ENCODE measurements at places on chromosomes 7 and 10.

- peak; percentile 77 for DNase-seq
Measured at GRCh38 chr7:120725376-120726039, 132.4 kb downstream of the TSPAN12 start.

- DNase-seq: peak; percentile 36
Measured at GRCh38 chr7:82335927-82336326, 107.7 kb downstream of the CACNA2D1 start.

- DNase-seq: no peak
Measured at GRCh38 chr7:94406696-94407095, 12.0 kb downstream of the COL1A2 start.

DNA sequence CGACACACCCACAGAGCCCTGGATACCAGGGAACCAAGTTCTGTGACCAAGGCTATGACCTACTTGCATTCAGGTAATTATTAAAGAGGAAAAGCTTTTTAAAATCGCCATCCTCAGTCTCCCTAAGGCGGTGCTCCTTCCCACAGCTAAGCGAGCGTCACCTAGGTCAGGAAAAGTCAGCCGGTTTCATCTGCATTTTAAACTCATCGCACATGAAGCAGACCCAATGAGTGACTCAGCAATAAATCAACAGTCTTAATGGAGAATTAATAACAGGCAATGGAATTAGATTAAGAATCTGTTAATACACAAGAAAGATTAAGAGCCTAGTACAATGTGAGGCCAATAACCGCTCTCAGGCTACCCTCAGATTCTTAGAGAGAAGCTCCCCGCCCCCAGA is 59.2 kb downstream of the HSPA12A start:
- no peak for DNase-seq

- no peak for DNase-seq
Measured at GRCh38 chr7:49520951-49521350, 252.5 kb upstream of the VWC2 start.

DNA sequence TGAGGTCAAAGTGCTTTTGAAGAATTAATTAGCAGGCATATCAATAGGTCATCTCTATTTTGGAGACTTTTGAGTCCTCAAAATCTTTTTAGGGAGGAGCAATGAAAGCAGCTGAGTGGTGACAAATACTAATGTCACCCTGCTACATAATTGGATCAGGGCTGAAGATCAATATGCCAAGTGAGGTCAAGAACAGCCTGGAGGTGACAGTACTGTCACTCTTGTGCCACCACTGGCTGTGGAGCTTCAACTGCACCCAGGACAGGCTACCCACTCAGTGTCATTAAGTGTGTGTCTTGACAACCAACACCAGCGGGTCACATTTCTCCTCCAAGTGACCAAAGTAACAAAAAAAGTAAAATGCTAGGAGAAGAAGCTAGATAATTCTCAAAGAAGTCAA is 167.8 kb downstream of the DOCK4 start:
- no peak for DNase-seq

GRCh38 chr10:95170790-95171189 is 23.2 kb upstream of the ACSM6 start:
- no peak for DNase-seq

GRCh38 chr7:112556633-112557032 is 75.8 kb downstream of the LSMEM1 start:
- no peak for DNase-seq

DNA sequence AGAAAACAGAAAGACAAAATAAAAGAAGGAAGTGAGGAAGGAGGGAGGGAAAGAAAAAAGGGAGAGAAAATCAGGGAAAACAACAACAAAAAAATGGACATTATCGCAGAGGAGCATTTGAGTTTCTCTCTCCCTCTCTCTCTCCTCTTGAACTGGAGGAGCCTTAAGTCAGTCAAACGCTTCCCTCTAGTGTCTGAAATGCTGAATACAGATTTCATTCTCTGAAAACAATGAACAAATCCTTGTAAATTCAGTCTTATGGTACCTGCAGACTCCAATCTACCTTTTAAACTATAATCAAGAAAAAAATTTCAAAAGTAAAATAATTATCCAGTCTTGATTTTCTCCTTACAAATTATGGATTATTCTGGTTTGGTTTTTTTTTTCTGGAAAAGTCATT is 89.2 kb upstream of the PFKP start:
- no peak for DNase-seq

DNA sequence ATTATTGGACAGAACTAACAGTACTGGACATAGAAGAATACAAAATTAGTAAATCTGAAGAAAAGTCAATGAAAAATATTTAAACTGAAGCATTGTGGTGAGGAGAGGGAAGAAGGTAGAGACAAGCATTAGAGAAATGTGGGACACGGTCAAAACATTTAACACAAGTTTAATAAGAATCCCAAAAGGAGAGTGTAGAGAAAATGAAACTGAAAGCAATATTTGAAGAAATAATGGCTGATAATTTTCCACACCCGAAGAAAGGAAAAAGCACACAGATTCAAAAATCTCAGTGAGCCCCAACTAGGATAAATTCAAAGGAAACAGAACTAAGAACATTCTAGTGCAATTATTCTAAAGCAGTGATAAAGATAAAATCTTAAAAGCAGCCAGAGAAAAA is 126.4 kb upstream of the LRRTM3 start:
- DNase-seq: no peak

DNA sequence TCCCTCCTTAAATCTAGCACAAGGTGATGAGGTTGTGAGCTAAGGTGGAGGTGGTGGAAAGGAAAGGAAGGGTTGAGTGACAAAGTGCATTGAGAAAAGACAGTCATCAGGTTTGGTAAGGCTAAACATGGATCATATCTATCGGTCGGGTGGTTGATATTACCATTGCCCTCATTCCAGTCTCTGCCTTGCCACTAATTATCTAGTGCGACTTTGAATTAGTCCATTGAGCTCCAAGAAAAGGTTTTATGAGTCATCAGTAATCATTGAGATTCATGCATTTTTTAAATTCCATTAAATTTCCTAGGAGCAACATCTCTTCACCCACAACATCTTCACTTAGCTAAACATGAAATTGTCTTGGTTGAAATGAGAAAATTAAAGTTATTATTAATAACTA is 68.9 kb upstream of the FRMD4A start:
- DNase-seq: no peak

- DNase-seq: no peak
Measured at GRCh38 chr10:110797416-110797815, 74.3 kb upstream of the PDCD4 start.

DNA sequence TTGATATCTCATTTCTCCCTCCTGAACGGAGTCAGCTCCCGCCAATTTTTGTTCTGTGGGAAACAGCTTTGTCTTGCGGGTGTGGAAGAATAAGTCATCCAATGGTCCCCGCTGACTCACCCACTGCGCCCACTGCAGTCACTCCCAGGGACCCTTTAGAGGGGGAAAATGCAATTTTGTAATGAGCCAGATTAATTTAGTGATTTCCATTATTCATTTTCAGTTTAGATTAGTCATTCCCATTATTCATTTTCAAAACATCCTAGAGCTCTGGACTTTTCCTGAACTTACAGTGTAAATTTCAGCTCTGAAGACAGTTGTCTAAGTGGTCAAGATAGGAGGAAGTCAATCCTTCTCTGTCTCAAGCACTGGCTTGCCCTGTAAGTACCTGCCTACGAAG is 154.9 kb upstream of the TMEM72 start:
- no peak for DNase-seq

DNA sequence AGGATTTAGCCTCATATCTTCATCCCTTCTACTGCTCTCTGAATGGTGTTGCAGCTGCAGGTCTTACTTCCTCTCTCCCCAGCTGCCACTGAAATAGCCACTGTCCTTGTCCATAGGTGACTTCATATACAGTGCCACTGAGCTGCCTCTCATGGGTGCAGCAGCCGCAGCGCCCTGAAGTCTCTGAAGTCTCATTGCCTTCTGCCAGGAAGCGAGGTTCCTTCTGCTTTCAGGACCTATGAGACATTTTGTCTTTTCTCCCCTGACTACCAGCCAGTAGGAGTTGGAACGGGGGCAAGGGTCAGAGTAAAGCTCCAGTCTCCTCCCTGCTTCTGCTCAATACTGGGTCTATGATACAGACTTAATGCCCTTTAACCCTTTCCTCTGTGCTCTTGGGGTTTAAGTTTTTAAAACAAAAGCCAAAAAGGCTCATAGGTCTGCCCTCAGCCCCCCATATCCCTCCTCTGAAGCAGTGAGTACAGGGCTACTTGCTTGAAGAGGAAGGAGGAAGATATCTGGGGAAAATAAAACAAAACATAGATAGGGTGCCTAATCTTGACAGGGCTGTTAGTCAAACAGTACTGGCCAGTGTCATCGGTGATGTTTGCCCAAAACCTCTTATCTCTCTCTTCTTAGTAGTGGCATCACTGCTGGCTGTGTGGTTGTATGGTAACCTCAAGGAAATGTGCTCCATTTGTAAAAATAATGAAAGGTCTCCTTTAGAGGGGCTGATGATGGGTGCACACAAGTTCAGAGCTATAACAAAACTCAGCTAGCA is 7.1 kb downstream of the PLCE1 start:
- DNase-seq: no peak

DNA sequence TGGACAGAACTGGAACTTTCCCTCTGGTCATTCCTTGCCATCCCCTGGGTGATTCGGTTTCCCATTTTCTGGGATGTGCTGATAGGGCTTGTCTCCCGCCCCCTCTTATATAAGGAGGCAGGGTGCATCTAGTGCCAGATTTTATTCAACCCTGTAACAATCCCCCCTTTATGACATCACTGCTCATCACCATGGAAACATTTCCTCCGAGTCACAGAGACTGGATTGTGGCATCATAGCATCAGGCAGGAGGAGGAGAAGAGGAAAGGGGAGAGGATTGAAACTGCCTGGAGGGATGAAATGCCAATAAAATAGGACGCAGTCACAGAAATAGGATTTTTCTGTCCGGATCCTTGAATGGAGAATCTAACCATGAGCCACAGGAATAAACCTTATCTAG is 25.0 kb downstream of the SORCS3 start:
- no peak for DNase-seq

DNA sequence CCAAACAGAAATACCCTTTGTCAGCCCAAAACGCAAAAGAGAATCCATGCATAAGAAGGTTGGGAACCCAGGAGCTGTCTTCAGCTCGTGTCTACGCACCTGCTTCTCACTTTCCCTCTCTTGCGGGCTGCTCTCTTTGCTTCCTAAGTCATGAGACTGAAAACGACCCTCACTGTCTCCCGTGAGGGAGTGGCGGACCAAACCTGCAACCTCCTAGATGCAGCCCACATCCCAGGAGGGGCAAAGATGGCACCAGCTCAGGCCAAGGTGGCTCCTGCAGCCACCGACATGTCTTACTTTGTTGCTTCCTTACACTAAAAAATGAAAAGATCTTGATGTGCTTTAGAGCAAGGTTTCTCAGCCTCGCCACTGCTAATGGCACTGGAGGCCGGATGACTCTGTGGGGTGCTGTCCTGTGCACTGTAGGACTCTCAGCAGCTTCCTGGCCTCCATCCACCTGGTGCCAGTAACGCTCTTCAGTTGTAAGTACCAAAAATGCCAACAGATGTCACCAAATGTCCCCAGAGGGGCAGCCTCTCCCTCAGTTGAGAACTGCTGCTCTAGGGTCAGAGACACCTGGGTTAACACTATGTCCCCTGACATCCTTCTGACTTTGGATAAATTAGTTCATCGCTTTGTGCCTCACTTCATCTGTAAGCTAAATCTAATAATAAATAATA is 179.8 kb upstream of the PFKP start:
- DNase-seq: no peak

DNA sequence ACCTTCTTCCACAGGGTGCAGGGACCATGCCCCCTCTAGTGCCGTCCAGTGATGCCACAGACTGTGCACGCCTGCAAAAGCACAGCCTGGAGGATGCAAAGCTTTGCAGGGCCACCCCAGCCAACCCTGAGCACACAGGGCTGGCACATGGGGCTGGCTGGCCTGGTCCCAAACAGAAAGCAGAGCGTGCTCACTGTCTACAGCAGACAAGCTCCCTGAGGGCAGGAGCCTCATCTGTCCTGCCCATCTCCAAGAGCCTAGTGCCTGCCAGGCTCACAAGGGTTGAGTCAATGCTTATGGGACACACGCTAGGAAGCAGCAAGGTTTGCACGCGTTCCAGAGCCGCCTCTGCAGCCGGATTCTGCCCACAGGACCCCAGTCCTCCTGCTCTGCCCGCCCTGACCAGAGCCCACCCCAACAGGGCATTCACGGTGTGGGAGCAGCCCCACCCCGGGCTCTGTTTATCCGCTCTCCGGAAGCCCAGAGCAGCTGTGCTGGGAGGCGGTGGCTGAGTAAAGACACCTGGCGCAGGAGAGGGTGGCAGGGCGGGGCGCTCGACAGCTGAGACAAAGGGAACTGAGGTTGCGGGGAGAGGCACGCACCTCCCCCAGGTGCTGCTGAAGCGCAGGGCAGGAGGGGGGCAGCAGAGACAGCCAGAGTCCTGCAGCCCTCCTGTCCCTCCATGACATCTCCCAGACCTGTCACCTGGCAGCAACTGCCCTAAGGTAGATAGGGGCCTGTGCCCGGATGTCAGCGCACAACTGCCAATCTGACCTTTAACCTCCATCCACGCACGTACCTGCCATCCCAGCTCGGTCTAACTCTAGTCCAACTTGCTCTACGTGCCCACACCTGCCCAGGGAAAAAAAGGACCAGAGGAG is 4.3 kb downstream of the KCNH2 start:
- DNase-seq: no peak

DNA sequence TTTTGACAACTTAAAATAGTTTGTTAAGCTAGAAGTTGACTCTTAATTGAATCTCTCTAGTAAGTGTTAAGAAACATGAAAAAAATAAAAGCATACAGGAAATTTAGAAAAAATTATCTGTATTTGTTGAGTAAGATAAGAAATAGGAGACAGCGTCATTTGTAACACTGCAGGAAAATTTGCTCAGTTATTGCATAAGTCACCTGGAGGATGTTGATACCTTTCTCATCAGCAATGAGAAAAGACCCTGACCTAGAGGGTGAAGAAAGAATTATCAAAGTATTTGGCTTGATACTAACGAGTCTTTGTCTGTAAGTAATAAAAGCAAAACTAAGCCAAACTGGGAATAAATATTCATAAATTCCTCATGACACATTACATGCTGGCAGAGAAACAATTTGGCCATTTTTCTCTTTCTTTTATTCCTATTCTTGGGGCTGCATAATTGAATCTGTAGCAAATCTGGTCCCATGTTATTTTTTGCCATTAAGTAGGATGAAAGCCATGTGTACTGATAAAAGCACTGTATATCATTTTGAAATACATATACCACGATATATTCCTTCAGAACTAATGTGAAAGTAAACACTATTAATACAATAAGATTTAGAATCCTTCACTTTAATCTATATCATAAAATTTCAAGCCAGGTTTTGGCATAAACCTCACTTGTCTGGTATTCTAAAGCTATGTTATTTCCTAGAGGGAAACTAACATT is 362.8 kb downstream of the THSD7A start:
- DNase-seq: no peak

DNA sequence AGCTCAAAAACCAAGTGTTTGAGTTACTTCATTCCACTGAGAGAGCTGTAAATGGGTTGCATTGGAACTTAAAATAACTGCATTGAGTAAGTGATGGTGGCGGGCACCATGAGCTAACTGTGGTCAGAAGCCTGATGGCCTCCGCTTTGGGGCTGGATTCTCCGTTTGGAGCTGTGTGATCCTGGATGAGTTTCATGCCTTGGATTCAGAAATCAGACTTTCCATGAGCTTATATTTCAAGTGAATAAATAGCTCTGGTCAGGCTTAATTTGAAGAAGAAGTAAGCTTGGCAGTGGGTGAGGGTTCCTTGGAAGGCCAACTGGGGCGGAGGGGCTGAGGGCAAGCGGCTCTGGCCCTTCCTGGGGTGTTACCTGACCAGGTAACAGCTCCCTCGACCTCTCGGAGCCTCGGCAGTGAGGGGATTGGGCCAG is 5.6 kb downstream of the HTRA1 start:
- no peak for DNase-seq
